EL (cell line): ENCODE measurements at places on chromosomes 3 and 15.

- no peak for DNase-seq
Measured at GRCh38 chr3:106707347-106707746, 669.9 kb upstream of the CCDC54 start.

DNA sequence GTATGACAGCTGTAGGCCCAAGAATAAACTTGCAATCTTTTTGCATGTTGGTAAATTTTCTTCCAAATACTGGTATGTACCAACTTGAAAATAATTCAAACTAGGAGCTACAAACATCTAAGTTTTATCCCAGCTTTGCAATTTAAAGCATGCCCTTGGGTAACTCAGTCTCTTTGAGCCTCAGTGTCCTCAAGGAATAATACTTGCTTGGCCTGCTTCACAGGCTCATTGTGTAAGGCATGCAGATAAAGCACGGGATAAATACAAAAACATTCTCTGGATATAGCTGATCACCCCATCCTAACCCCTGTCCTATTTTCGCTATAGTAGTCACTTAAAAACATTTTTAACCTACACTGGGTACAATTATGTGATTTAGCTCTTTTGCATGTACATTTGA lies 9.6 kb upstream of the TMEM44 start:
- DNase-seq = no peak

- peak; percentile 70 for DNase-seq
Measured at GRCh38 chr3:170076715-170077238, 39.0 kb downstream of the GPR160 start.

DNA sequence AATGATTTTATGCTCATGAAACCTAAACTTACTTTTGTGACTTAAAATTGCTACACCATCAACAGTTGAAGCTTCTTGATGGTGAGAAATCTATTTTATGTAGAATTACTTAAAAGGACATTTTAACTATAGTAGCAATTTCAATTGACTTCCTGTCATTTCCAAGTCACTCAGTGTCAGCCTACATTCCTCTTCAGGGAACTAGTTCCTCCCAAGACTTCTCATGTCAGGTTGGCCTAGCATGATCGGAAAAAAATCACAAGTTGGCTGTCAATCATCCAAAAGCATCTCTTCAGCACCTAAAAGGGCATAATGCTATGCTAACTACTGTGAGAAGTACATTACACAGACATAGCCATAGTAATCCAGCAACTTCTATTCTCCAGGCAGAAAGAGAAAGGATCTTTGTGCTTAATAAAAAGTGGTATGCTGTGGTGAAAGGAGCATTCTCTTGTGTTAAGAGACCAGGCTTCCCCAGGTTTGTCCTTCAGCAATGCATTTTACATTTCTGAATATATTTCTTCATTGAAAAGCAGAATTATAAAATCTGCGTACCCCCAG lies 893.7 kb downstream of the AGBL1 start:
- no peak for DNase-seq

GRCh38 chr15:88131937-88132336 lies 124.6 kb downstream of the NTRK3 start:
- DNase-seq = no peak

DNA sequence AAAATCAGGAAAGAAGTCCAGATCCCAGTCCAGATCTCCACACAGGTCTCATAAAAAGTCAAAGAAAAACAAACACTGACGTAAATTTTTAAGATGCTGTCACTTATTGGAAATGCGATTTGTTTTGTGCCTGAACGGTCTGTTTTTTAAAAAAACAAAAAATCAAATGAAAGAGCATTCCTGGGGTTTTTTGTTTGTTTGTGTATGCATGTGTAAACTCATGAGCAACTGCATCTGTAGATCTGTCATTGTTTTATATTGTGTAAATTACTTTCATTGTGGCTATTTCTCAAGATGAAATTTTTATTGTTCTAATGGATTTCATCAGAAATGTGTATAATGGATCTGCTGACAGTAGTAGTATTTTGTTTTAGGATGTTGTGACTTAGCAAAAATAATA lies 55.0 kb downstream of the U2SURP start:
- DNase-seq = no peak

DNA sequence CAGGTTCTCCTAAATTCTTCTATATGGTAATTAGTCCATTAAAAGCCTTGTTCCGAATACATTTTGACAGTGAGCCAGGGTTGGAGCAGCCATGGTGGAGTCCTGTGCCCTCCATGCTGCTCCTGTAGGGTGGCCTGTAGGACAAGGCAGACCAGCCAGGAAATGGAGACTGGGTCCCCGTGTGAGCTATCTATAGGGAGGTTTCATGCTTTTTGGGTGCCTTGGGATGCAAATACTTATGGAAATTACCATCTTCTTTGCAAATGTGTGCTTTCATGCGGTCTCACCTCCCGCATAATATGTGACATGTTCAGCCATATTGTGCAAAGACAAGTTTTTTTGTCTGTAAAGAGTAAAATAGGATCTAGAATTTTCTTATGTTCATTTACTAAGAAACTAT lies 58.0 kb upstream of the FURIN start:
- DNase-seq = no peak

GRCh38 chr3:31929826-31930502 lies 51.1 kb downstream of the OSBPL10 start:
- DNase-seq = no peak

DNA sequence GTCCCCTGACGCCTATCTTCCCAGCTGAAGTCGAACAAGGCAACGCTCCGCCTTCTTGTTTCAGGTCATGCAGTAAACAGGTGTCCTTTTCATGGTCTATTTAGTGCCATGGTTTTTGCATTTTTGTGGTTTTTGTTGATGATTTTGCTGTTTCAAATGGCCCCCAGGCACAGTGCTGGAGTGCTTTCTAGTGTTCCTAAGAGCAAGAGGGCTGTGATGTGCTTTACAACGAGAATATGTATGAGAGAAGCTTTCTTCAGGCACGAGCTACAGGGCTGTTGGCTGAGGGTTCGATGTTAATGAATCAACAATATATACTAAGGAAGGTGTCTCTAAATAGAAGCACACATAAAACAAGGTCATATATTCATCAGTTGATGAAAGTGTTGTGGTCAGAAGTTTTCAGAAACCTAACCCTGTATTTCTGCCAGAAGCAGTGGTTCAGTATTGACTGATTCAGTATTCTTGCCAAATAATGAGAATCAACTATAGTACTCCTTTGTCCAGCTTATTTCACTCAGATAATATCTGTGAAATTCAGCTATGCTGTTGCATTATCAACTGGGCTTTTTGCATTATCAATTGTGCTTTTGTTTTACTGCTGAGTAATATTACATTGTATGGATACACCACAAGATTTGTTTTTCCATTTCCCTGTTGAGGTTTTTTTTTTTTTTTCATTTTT lies 18.5 kb downstream of the LIMD1 start:
- no peak for DNase-seq

DNA sequence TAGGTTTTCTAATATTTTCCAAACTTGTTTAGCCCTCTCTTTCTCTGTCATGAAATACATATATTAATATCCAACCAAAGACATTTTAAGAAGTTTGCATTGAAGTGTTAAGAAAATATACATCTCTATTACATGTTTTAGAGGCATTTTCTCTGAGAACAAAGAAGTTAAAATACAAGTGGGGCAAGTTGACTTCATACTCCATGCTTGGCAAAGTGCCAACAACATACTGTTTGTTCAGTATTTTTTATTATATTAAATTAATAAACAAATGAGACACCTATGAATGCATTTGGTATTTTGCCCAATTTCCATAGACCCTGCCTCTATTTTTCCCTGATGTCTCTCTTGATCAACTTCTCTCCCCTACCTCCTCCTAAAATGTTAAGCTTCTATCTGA lies 232.8 kb upstream of the MRPL3 start:
- DNase-seq = no peak

GRCh38 chr3:171940151-171940649 lies 97.1 kb downstream of the TMEM212 start:
- no peak for DNase-seq

GRCh38 chr3:152549263-152549662 lies 280.5 kb downstream of the MBNL1 start:
- DNase-seq = no peak

- DNase-seq = no peak
Measured at GRCh38 chr3:9942164-9942563, 8.5 kb downstream of the CRELD1 start.

- no peak for DNase-seq
Measured at GRCh38 chr15:94682171-94682570, 450.8 kb downstream of the MCTP2 start.

GRCh38 chr3:112640276-112640929 lies 540 bp downstream of the CCDC80 start:
- DNase-seq = peak; percentile 89

DNA sequence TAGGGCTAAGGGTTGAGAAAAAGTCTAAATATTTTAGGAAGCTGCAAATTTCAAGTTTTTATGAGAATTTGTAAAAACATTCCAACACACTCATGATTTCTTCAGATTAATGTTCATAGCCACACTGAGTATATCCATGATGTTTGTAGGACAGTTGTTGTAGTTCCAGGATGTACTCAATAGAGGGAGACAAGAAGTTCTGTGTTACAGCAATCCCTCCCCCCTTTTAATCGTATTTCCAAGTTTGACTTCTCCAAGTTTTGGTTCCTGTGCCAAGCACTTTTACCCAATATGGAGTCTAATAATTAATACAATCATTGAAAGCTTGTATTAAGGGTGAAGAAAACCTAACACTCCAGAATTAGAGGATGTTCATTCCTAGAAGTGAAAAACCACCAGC lies 143.4 kb downstream of the FEZF2 start:
- peak; percentile 10 for DNase-seq

- no peak for DNase-seq
Measured at GRCh38 chr3:119620899-119621298, 23.2 kb downstream of the PLA1A start.

DNA sequence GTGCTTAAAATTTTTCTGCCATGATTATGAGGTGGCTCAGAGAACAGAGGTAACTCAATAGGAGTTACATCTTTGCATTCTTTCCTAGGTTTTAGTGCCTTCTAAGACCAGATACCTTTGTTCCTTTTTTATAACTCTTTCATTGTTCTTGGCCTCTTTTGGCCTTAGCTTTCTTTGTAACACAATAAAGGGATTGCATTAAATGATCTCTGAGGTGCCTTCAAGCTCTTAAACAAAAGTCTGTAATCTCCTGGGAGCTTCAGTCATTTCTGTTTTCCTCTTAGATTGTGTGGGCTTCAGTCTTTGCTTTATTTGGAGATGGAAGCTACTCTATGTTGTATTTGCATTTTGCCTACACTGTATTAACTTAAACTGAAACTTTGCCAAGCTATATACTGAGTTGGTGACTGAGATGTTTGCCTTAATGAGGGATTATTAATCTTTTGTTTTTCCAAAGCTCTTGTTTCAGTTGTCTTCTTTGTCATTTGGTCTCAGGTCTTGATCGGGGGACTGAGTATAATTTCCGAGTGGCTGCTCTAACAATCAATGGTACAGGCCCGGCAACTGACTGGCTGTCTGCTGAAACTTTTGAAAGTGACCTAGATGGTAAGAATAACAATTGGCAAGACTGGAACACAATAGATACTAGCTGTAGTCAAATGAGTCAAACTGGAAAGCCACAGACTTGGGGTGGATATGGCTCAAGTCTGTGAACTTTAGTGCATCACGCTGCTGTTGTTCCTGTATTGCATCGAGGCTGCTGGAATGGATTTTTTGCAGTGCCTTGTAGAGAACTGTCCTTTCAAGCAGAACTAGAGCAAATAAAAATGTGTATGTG lies 110.3 kb downstream of the HCN4 start:
- DNase-seq = no peak

DNA sequence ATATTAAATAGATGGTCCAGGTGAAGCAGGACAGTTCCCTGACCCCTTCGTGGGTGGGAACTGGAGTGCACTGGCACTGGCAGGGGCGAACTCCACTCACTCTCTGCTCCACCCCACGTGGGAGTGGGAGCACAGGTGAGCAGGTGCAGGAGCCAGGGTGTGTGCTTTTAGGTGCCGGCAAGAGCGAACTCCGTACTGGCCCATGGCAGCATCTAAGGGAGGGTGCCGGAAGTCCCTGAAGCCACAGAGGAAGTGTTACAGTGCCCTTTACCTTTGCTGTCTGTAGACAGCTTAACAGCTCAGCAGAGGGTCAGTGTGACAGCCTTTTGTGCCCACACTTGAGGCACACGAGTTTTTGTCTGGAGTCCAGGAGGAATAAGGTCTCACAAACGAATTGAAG lies 26.7 kb upstream of the PIAS1 start:
- DNase-seq = no peak

DNA sequence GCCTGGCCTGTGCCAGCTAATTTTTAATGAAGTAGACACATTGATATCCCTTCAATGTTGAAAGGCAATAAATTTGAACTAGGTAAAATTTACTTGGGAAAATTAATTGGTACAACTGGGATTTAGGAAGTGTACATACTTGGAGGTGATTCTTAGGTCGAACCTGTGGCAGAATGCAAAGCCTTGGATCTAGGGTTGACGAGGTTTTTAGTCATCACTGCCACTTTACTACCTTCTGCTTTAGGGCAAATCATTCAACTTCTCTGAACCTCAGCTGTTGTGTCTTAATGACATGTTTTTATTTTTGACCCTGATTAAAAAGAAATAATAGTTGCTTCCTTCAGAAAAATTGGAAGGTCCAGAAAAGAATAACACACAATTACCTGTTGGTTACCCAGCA lies 2.5 kb downstream of the APPL1 start:
- no peak for DNase-seq

DNA sequence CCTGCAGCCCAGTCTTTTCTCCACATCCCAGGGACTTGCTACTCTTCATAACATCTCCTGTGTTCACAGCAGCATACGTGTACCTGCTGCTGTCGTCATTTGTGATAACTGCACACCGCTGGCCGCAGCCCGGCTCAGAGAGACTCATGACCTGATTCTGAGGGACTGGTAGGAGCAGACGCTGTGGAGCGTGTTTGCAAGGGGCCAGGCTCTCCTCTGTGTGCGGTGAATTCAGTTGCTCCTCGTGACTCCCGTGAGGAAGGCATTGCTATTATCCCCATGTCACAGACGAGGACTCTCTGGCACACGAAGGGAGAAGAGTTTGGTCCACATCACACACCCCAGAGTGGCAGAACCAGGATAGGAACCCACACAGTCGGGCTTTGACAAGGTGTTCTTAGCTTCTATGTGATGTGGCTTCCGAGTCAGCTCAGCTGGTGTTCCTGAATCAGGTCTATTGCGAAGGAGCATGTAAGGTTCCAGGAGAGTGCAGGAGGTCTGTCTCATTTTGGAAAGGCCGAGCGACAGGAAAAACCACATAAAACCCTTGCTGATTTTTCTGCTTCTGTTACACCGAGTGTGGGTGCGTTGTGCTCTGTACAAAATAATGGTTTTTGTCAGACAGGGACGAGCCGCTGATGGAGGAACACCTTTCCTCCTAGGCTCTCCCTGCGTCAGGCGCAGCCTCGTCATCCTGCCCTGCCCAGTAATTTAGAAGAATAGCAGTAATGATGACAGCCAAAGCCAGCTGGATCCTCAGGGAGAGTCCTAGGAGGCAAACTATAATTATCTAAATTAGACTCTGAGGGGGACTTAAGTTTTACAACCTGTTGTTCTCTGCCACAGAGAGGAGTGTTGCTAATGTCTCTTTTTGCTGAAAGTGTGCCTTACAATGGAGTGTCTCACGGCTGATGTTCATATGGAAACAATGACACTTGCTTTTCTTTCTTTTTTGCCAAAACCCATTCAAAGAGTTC lies 157.5 kb upstream of the RGMA start:
- DNase-seq = no peak

- no peak for DNase-seq
Measured at GRCh38 chr3:186705882-186706780, 11.0 kb upstream of the KNG1 start.

- no peak for DNase-seq
Measured at GRCh38 chr3:187782006-187782405, 36.7 kb upstream of the BCL6 start.

- no peak for DNase-seq
Measured at GRCh38 chr3:94064243-94064860, 1.5 kb downstream of the NSUN3 start.

- DNase-seq = no peak
Measured at GRCh38 chr3:147886879-147887278, 477.7 kb downstream of the ZIC1 start.
